CD4-positive, alpha-beta memory T cell (primary cell): ENCODE measurements at places on chromosomes 1 and 21. TPM values are rescaled to one million over a fixed set of nuclear protein-coding genes. Genes with fewer than 3 reads are reported as not detected.

Gene NBPF9
- total RNA-seq: 48.4 TPM

Gene ADAM30
- total RNA-seq: not detected

Gene GSTM5
- not detected for total RNA-seq

Gene LIPI
- not detected for total RNA-seq

Gene ZNF683
- not detected for total RNA-seq

Gene MANEAL
- total RNA-seq: 2.3 TPM

Gene PRRX1
- not detected for total RNA-seq

Gene WARS2
- total RNA-seq: 6.9 TPM

Gene VTCN1
- not detected for total RNA-seq

Gene CASQ1
- total RNA-seq: not detected

Gene TBX15
- total RNA-seq: not detected
